ENCODE measurements at places on chromosomes 7 and 10.

DNA sequence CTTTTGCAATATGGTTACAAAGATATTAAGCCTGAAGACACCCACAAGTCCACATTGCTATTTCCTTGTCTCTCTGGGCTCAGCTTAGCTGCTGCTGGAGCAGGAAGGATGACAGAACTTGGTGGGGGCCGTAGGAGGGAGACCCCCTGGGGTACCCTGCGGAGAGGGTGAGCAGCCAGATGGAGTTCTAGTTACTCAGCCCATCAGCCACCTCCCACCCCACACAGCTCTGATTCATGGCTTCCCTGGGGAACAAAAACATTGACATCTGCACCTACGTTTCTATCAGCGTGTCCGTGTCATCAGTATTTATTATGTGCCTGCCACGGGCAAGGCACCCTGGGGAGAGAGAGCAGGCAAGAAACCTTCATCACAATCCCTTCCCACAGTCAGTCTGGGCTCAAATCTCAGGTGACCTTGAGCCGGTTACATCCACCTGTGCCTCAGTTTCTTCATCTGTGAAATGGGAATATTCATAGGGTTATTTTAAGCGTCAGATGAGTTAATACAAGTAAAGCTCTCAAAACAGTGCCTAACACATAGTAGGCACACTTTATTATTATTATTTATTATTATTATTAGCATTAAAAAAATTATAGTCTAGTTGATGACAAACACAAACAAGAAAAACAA, 131.5 kb downstream of the C10orf105 start:
- no peak for DNase-seq

DNA sequence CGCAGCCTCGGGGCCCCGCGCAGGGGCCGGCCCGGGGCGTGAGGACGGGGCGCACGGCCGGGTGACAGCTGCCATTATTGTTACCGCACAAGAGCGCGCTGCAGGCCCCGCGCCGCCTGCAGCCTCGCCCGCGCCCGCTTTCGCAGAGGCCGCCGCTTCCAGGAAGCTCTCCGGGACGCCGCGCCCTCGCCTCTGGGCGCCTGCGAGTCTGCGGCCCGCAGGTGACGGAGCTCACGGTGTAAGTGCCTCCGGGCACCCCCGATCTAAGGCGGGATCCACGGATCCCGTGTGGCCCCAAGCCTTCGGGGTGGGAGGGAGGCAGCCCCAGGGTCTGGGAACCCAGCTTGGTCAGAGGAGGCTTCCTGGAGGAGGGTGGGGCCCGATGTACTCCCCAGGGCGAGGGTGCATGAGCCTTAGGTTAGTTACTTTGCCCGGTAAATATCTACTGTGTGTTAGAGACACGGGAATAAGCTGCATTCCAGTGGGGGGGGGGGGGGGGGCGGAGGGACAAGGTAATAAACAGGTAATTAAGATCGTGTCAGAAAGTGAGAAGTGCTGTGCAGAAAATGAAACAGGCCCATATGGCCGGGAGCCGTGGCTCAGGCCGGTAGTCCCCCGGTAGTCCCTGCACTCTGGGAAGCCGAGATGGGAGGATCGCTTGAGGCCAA, 638 bp downstream of the IQCE start:
- peak; percentile 5 for DNase-seq

DNA sequence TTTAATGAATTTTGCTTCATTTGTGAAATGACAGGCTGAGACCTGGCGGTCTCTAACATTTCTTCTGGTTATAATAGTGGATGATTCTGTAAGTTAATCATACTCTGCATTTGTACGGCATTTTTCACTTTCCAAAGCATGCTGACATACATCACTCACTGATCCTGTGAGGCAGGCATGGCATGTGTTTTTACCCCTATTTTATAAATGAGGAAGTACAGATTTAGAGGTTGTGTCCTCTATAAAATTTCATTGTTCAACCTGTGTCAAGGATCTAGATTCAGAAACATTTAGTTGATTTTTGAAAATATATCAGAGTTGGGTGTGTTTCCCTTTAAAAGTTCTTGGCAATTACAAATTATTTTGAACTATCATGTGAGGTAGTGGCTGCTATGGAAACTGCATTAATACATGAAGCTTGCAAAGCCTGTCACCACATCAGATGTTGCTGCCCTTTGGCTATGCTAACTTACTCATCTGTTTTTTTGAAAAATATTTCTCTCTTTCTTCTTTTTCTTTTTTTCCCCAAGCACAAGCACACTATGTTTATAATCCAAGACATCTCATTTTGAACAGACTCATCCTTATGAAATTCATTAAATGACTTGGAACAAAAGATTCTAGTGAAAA, 172.7 kb downstream of the GNAI1 start:
- DNase-seq: peak; percentile 71

- peak; percentile 79 for DNase-seq
These were observed 98.0 kb upstream of the GATA3 start for GRCh38 chr10:7956508-7956907.

GRCh38 chr7:23530405-23530804, 1.4 kb downstream of the TRA2A start:
- DNase-seq: peak; percentile 23

DNA sequence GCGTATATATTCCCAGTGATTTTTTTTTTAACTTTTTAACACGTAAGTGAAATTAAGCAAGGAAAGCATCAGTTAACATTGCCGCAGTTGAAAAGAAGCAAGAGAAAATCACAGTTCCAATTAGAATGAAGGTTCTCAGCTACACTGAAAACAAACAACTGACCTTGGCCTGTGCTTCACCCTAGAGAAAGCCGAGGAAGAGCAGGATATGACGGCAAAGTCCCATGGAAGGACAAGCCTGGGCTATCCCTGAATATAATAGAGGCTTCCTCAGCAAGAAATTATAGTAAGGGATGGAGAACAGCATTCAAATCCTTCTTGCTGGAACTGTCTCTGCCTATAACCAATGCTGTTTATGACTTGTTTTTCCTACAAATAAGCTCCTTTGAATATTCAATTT, 83.0 kb upstream of the INHBA start:
- no peak for DNase-seq

DNA sequence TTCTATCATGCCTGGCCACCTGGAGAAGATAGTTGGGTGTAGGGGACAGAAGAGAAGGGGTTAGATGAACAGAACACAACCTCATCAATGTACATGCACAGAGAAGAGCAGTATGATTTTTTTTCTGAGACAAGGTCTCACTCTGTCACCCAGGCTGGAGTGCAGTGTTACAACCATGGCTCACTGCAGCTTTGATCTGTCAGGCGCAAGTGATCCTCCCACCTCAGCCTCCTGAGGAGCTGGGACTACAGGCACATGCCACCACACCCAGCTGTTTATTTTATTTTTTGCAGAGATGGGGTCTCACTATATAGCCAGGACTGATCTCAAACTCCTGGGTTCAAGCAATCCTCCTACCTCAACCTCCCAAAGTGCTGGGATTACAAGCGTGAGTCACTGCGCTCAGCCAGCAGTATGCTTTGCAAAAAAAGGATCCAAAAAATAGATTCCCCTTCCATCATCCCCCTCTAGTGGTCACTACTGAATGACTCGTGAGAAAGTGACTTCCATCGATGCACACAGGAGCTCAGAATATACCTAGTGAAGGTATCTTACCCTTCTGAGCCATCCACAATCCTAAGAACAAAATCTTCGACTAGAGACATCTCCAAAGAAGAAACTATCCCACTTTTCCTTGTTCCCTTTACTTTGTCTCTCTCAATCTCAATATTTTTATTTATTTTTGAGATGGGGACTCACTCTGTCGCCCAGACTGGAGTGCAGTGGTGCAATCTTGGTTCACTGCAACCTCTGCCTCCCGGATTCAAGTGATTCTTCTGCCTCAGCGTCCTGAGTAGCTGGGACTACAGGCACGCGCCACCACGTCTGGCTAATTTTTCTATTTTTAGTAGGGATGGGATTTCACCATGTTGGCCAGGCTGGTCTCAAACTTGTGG, 21.0 kb downstream of the ZCWPW1 start:
- peak; percentile 71 for DNase-seq

DNA sequence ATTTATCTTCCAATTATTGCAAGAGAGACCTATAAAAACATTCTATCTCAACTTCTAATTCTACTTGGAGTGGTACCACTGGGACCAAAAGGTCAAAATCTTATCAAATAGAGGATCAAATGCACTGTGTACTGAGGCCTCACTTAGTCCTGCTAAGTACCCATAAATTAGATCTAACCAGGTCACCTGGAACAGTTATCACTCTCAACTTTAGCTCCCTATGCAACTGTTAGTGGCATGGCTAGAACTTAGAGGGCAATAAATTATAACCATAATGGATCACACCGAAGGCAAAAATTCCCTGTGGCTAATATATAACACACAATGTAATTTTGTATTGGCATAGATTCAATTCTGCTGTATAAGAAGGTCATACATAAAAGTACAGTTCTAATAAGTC, 428.9 kb downstream of the PCDH15 start:
- DNase-seq: no peak

DNA sequence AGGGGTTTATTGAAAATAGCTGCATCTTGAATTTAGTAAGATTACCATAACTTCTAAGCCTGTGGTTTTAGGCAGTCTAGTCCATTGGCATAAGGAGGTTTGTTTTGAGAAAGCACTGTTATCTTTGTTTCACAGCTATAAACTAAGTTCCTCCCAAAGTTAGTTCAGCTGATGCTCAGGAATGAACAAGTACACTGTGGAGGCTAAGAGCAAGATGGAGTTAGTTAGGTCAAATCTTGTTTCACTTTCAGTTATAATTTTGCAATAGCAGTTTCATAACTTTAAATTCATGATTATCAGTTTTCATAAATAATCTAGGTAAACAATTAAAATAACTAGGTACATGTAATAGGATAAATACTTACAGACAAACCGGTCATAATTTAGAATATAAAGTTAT, 15.4 kb downstream of the SEC61G start:
- DNase-seq: no peak

- no peak for DNase-seq
These were observed 2.9 kb downstream of the FOXL3 start for GRCh38 chr7:292826-293225.

DNA sequence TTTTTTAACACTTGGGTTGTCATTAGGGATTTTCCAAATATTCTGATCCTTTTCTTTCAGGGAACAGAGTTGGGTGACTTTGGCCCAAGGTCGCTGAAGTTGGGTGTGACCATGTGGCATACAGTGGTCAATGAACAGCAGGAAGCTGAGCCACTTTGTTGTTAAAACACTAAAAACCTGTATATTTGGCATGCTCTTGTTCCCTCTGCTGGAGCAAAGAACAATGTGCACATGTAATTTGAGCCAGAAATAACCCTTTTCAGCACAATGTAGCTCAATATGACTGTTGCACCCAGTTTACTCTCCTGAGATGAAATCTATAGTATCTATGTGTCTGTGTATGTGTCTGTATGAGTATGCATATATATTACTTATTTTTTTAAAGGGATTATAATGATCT, 74.9 kb downstream of the ADCYAP1R1 start:
- peak; percentile 2 for DNase-seq

GRCh38 chr10:31138026-31138553, 106.4 kb upstream of the ZNF438 start:
- no peak for DNase-seq

Data from HCEC 1CT (cell line).